WTC11 (cell line): ENCODE measurements at places on chromosomes 7 and 10. TPM values are rescaled to one million over a fixed set of nuclear protein-coding genes. Genes with fewer than 3 reads are reported as not detected.
A peak's percentile ranks its signal among the peaks of the same experiment; 100 is the strongest.

DNA sequence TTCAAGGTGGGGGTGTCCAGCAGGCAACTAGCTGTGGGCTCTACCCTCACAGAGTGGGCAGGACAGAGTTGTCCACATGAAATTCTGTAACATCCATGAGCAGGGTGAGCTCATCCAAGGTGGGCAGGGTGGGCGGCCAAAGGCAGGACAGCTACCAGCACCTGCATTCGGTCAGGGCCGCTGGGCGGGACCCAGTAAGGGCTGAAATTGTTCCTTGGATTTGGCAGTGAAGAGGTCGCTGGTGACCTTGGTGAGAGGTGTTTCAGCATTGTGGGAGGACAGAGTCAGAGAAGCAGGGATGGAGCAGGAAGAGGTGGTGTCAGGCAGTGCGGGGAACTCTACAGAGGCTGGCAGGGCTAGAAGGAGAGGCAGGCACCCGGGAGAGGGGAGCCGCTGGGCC lies 23.9 kb downstream of the ADCYAP1R1 start:
- peaks cover 19% of the 10 kb centered on the region for H3K4me1 ChIP-seq
- no peak overlapping the region for H3K27ac ChIP-seq
- H3K27me3 ChIP-seq = no peaks in the 10 kb centered on the region
- H3K36me3 ChIP-seq = peaks cover 6% of the 10 kb centered on the region
- no peak overlapping the region for H3K4me3 ChIP-seq
- DNase-seq = no peak

DNA sequence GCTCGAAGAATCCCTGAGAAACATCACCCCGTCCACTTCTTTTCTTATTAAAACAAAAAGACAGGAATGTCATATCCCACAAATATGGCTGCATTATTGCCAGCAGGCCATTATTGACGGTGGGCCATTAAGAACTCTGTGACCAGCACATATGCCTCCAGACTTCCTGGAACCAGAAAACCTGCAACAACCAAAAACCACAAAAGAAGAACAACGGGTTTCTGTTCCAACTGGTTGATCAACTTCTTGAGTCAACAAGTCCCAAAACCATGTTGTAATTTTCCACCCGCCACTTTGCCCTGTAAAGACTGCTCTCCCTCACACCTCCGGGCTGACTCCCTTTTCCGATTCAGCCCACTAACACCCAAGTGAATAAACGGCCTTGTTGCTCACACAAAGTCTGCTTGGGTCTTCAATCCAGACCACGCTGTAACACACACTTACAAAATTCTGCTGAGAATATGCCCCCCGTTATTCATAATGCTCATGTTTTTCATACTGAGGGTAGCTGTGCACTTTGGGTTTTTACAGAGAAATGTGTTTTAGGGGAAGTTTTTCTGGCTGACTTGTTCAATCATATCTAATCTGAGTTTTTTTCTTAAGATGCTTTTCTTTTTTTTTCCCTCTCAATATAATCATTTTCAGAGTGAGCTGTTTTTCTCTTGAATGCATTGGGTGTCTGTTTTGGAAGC lies 20.7 kb downstream of the ZNF107 start:
- H3K4me1 ChIP-seq = no peaks in the 10 kb centered on the region
- no peak overlapping the region for H3K4me3 ChIP-seq
- H3K27ac ChIP-seq = no peak overlapping the region
- peaks cover 21% of the 10 kb centered on the region for H3K36me3 ChIP-seq

GRCh38 chr10:90407851-90408250 lies 450.0 kb downstream of the HTR7 start:
- no peak overlapping the region for H3K27ac ChIP-seq
- H3K4me3 ChIP-seq = no peak overlapping the region
- peaks cover 14% of the 10 kb centered on the region for H3K4me1 ChIP-seq
- H3K27me3 ChIP-seq = no peaks in the 10 kb centered on the region

- no peaks in the 10 kb centered on the region for H3K36me3 ChIP-seq
- H3K27me3 ChIP-seq = no peaks in the 10 kb centered on the region; the same call in 1 of the 2 replicates
- peaks cover 17% of the 10 kb centered on the region for H3K4me1 ChIP-seq
- no peak overlapping the region for H3K27ac ChIP-seq
- H3K4me3 ChIP-seq = no peak overlapping the region
Measured at GRCh38 chr7:30553546-30553945, 41.1 kb upstream of the GARS1 start.

DNA sequence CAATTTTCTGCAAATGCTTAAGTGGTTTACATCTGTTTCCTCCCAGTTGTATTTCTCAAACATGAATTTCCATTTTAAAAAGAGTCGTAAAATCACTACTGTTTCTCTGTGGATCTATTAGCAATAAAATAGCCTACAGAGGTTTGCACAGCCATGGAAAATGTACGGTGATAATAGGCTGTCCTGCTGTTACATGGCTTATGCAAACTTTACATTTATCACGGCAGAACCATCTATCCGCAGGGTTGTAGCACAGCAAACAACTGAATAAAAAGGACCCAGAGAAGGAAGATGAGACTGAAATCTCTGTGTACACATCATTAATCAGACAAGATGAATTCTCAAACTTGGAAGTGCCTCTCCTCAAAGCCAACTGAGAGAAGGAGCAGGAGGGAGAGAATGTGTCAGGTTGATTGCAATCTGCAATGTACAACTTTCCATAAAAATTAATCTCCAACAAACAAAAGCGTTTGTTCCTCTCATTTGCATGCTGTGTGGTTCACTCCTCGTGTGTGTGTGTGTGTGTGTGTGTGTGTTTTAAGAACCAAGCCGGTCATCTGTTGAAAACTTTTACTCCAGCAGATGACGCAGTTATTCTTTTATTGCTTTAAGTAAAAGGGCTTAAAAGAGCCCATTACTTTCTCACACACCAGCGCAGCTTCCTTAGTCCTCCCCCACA lies 279.3 kb downstream of the SKAP2 start:
- peaks cover 12% of the 10 kb centered on the region for H3K27me3 ChIP-seq
- H3K4me3 ChIP-seq = no peak overlapping the region
- no peak overlapping the region for H3K27ac ChIP-seq
- H3K4me1 ChIP-seq = peaks cover 21% of the 10 kb centered on the region
- H3K36me3 ChIP-seq = no peaks in the 10 kb centered on the region
- no peak for DNase-seq

DNA sequence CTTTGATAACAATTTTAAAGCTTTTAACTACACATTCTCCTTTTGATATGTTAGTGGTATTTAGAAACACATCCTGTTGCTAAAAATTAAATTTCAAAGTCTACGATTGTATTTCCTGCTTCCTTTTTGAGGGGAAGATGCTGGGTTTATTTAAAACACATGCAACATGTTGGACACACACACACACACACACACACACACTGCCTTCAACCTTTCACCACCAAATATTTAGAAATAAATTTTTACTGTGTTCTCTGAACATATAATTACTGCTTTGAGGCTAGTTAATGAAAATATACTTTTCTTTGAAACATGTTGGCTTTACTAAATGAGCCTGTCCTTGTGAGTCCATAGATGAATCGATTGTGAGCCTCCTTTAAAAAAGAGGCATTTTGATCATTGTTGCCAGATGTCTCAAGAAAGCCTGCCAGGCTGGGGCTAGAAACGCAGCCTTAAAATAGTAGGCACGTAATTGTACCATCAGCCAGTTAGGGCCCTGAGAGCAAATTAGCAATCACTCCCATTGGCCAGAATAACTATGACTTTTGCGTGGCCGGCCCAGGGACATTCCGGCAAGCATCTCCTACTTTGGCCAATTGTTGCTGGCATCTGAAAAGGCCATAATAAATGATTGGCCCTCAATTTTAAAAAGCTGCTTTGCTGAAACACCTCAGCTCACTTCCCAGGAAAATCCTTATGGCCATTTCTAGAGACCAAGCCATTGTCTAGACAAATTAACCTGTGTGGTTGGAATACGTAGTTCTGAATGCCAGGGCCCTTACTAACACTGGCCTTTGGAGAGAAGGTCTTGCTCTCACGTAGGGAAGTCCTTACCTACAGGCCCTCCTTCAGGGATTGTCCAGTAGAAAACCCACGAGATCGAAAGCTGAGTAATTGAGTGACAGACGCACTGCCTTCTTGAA lies 9.9 kb upstream of the TEX36 start:
- no peaks in the 10 kb centered on the region for H3K27me3 ChIP-seq
- H3K36me3 ChIP-seq = no peaks in the 10 kb centered on the region
- 0 out of 2 replicates have a peak, but pooled peaks cover 2% of the 10 kb centered on the region for H3K4me1 ChIP-seq
- no peak overlapping the region for H3K27ac ChIP-seq
- no peak overlapping the region for H3K4me3 ChIP-seq
- no peak for DNase-seq

GRCh38 chr10:33819206-33819605 lies 484.7 kb upstream of the NRP1 start:
- no peak for DNase-seq
- peaks cover under 1% of the 10 kb centered on the region; the same call in 1 of the 2 replicates for H3K36me3 ChIP-seq
- H3K27ac ChIP-seq = no peak overlapping the region
- no peaks in the 10 kb centered on the region; the same call in 1 of the 2 replicates for H3K27me3 ChIP-seq
- peaks cover 9% of the 10 kb centered on the region for H3K4me1 ChIP-seq

DNA sequence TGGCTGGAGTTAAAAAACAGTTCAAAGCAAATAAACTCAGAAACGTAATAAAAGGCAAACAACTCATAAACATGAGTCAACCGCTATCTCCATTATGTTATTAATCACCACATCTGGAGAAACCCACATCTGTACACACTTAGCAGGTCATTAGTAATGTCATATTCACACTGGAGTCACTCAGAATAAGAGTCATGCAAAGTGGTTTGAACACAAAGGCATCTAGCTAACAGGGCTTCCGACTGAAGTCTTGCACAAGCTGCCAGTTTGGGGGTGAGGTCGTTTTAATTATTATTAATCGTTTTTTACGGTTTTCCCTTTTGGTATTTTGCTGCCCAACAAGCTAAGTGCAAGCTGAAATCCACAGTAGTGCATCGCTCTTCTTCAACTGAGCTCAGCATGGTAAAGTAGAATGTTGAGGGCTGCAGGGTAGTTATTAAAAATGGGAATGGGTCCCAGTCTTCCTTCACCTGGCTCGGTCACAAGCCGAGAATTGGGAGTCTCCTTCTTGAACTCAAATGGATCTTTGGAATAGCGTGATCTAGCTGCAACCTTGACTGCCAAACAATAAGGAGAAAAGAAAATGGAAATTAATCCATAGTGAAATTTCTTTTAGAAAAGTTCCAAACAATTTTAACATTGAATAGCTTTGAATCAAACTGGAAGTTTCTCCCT lies 663.5 kb downstream of the KCNMA1 start:
- DNase-seq = no peak
- no peak overlapping the region for H3K27ac ChIP-seq
- no peaks in the 10 kb centered on the region for H3K36me3 ChIP-seq
- peaks cover 15% of the 10 kb centered on the region for H3K4me1 ChIP-seq

DNA sequence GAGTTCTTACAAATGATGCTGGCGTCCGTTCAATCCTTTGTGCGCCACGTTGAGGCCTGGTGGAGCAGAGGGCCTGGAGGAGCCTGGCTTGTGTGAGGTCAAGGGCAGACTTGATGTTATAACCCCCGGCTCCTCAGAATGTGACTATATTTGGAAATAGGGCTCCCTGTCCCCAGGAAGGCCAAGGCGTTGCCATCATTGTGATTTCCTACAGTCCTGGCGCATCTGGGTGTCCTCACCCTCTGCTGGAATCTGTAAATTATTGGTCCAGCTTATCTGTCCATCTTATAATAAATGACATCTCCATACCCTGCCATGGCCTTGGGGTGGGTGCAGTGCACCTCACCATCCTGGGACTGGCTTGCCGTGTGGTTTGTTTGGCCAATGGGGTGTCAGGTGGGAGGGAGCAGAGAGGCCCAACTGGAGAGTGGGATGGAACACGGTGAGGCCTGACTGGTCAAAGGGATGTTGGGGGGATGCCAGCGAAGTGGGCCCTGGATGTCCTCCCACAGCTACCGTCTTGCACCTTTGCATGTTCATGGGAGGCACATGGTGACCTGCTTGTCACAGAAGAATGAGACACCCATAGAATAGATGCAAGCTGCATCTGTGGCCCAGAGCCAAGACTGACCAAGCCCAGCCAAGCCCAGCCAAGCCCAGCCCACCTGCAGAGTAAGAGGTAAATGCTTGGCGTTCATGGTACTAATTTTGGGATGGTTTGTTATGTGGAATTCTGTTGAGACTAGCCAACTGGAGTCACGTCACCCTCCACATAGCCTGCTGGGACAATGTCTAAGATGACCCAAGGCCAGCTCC lies 11.1 kb upstream of the LRRC27 start:
- peaks cover 13% of the 10 kb centered on the region for H3K36me3 ChIP-seq
- no peak for DNase-seq
- H3K4me1 ChIP-seq = no peaks in the 10 kb centered on the region
- no peaks in the 10 kb centered on the region for H3K27me3 ChIP-seq
- H3K27ac ChIP-seq = no peak overlapping the region

- H3K4me3 ChIP-seq = no peak overlapping the region
- peaks cover 10% of the 10 kb centered on the region for H3K36me3 ChIP-seq
- no peak overlapping the region for H3K27ac ChIP-seq
Measured at GRCh38 chr10:6766131-6766801, 186.2 kb upstream of the PRKCQ start.

DNA sequence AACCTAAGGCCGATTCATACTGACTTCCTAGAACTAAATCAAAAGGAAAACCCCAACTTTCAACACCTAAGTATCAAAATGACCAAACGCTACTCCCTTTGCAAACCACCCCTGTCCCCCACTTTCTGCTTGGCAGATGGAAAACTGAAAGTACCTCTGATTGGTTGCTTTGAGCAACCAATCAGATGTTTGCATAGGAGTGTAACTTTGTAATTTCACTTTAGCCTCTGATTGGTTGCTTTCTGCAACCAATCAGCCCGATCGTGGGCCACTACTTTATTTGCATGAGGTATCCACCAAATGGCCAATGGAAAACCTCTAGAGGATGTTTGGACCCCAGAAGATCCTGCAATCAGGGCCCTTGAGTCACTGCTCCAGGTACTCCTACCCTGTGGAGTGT lies 12.3 kb upstream of the SNX10 start:
- no peak for DNase-seq
- no peaks in the 10 kb centered on the region; the same call in 1 of the 2 replicates for H3K36me3 ChIP-seq
- no peak overlapping the region for H3K4me3 ChIP-seq
- H3K27ac ChIP-seq = no peak overlapping the region
- H3K27me3 ChIP-seq = no peaks in the 10 kb centered on the region
- H3K4me1 ChIP-seq = peaks cover 6% of the 10 kb centered on the region; the same call in 1 of the 2 replicates

- H3K27me3 ChIP-seq = no peaks in the 10 kb centered on the region
- no peaks in the 10 kb centered on the region for H3K36me3 ChIP-seq
- no peak overlapping the region for H3K4me3 ChIP-seq
Measured at GRCh38 chr7:41415471-41416207, 287.3 kb downstream of the INHBA start.

DNA sequence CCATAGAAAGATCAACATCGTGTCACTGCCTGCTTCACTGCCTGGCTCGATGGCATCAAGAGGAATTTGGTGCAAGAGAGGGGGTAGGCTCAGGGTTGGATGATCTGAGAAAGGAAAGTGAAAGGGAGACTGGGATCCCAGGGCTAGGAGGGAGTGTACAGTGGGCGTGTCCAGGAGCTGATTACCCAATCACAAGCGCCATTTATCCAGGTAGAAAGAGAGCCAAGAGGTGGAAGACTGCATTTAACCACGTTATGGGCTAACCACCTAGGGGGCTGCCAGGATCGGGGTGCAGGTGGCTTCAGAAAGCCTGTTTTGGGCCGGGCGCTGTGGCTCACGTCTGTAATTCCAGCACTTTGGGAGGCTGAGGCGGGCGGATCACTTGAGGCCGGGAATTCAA lies 10.3 kb downstream of the PODXL start:
- no peak for DNase-seq
- H3K4me1 ChIP-seq = peaks cover 95% of the 10 kb centered on the region
- no peaks in the 10 kb centered on the region for H3K27me3 ChIP-seq
- peaks cover 57% of the 10 kb centered on the region for H3K36me3 ChIP-seq
- H3K4me3 ChIP-seq = peak overlapping the region; percentile 35

- H3K27ac ChIP-seq = no peak overlapping the region
- DNase-seq = no peak
- H3K27me3 ChIP-seq = no peaks in the 10 kb centered on the region
- peaks cover 32% of the 10 kb centered on the region for H3K4me1 ChIP-seq
- no peak overlapping the region for H3K4me3 ChIP-seq
Measured at GRCh38 chr10:66835400-66835799, 90.4 kb upstream of the LRRTM3 start.

The AGBL3 gene
- total RNA-seq = 1.6 to 2.1 TPM (median 2.0 TPM) in 3 replicates

The ZNF107 gene
- 13.1 to 14.7 TPM (median 13.7 TPM) in 3 replicates for total RNA-seq

The MET gene
- total RNA-seq = 9.4 to 12.8 TPM (median 11.6 TPM) in 3 replicates

The TUBGCP2 gene
- 53.2 to 62.5 TPM (median 53.8 TPM) in 3 replicates for total RNA-seq

The CFAP70 gene
- total RNA-seq = 0.31 to 0.73 TPM (median 0.39 TPM) in 3 replicates

The LRMDA gene
- 0.48 to 0.92 TPM (median 0.78 TPM) in 3 replicates for total RNA-seq
